Left renal cortex interstitium (tissue), 4 donors: ENCODE measurements at places on chromosomes 13 and 19. TPM values are rescaled to one million over a fixed set of nuclear protein-coding genes. Genes with fewer than 3 reads are reported as not detected.

The CYSLTR2 gene
- 0.31 TPM for polyA plus RNA-seq

GRCh38 chr13:30577401-30577852 lies 40.3 kb upstream of the USPL1 start:
- DNase-seq, result no peak

The CEACAM8 gene
- not detected for polyA plus RNA-seq

- DNase-seq, result no peak
These were observed 25.7 kb downstream of the CRYL1 start for GRCh38 chr13:20499986-20500385.

DNA sequence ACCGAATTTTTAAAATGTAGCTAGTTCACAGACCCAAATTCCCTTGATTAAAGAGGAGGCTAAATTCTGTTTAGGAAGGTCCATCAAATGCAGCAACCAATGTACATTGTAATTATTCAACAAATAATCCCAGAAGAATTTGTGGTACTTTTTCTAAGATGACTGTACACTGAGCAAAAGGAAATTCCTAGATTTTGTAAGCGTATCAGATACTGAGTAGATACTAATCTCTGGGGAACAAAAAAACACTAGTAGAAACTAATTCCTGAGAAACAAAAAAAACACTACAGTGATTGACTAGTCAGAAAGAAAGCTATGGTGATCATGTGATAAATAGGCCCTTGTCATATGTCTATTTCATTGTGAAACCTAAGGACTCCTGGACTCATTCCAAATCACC lies 246.1 kb downstream of the PCDH17 start:
- no peak for DNase-seq

- no peak for DNase-seq
These were observed 766 bp downstream of the SBNO2 start for GRCh38 chr19:1173159-1173844.

The ADAT3 gene
- 3.5 TPM for polyA plus RNA-seq

The LGALS7B gene
- 1.4 TPM for polyA plus RNA-seq

- DNase-seq, result no peak
These were observed 42.7 kb downstream of the BRD4 start for GRCh38 chr19:15289673-15290072.

The POU2F2 gene
- 0.90 TPM for polyA plus RNA-seq

The OR10H3 gene
- not detected for polyA plus RNA-seq

DNA sequence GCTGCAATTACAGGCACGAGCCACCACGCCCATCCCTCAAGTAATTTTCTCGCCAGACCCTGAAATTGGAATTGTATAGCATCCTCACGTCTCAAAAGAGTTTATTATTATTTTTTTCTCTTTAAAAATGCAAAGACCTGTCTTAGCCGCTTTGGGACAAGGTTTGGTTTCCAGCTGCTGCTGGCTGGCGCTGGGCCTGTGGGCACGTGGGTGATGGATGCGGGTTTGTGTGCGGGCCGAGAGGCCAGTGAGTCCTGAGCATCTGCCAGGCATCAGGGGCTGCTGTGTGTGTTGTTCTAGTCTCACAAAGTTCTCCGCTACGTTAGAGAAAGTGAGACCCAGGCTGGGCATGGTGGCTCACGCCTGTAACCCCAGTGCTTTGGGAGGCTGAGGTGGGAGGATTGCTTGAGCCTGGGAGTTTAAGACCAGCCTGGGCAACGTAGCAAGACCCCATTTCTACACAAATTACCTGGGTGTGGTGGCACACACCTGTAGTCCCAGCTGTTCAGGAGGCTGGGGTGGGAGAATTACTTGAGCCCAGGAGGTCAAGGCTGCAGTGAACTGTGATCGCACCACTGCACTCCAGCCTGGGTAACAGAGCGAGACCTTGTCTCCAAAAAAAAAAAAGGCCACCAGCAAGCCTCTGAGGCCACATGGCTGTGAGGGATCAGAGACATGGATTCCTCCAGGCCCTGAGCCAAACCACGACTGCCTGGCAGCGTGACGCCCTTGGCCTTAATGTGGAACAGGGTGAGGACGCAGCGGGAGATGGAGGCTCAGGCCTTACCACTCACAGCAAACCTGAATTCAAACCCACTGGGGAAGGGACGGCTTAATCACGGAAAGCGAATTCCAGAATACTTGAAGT lies 4.7 kb upstream of the TMPRSS9 start:
- DNase-seq, result no peak

The GGN gene
- polyA plus RNA-seq, result 0.79 TPM

DNA sequence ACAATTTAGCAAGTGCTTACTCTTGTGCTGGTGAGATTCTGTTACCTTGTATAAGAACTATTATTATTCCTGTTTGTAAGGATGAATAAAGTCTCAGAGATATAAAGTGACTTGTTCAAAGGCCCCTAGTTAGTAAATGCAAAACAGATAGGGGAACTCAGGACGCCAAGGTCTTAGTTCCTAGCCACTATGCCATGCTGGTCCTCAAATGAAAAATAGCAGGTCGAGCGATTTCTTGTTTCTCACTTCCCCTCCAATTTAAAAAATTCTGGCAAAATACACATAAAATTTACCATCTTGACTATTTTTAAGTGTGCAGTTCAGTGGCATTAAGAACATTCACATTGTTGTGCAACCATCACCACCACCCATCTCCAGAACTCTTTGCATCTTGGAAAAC lies 1.1 kb downstream of the TECR start:
- DNase-seq, result no peak

- no peak for DNase-seq
These were observed 21.7 kb downstream of the UBE2L5 start for GRCh38 chr13:30443957-30444404.

The IFI30 gene
- 14.8 TPM for polyA plus RNA-seq

DNA sequence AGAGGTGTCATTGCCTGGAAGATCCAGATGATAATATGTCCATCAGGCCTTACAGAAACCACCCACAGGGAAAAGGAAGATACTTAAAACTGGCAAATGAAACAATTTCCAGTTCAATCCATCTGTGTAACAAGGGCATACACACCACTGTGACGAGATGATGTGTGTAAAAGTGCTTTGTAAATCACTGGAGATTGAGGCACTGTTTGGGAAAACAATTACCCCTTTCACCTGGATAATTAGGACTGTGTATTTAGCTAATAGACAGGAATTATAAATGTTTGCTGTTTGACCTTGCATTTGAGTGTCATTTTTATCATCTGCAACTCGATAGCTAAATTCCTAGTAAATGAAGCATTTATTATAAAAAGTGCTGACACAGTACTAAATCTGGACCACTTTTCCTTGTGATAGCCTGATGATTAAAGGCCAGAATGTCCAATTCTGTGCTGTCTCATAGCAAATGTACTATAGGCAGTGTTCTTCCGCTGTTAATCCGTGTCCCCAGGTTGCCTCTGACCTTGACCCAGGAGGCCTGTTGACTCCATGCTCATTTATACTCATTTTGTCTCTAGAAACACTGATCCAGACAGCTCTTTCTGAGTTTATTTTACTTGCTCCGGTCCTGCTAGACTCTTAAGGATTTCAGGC lies 105.8 kb downstream of the LACC1 start:
- no peak for DNase-seq

GRCh38 chr13:86591862-86592261 lies 792.6 kb upstream of the SLITRK6 start:
- no peak for DNase-seq

DNA sequence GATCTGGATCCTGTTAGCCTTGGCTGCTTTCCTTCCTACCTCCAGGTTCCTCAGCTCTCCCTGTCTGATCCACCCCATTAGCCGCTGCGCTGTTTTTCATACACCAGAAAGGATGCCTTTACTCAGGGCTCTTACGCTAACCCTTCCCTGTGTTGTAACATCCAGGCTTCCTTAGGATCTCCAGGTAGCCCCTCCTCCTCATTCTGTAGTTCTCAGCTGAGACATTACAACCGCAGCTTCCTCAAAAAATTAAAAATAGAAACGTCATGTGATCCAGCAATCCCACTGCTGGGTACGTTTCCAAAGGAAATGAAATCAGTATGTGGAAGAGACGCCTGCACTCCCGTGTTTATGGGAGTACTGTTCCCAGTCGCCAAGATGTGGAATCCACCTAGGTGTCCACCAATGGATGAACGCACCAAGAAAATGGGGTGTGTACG lies 18.4 kb upstream of the MYADM start:
- DNase-seq, result no peak

The ANGPTL4 gene
- polyA plus RNA-seq, result 1.9 TPM

DNA sequence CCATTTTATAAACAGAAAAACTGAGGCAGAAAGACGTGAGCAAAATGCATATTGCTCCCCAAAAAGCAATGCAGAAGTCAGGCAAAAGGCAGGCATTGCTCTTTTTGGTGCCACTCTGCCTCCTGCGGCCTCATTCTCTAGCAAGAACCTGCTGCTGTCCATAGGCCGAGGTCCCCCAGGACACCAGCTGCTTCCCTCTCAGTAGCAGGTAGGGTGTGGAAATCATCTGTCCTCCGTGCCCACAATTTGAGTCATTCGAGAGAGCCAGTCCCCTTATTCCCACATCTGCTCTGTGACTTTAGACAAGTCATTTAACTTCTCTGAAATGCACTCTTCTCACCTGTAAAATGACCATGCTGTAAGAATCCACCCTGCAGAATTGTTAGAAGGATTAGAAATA lies 50.0 kb downstream of the TNFRSF19 start:
- no peak for DNase-seq

DNA sequence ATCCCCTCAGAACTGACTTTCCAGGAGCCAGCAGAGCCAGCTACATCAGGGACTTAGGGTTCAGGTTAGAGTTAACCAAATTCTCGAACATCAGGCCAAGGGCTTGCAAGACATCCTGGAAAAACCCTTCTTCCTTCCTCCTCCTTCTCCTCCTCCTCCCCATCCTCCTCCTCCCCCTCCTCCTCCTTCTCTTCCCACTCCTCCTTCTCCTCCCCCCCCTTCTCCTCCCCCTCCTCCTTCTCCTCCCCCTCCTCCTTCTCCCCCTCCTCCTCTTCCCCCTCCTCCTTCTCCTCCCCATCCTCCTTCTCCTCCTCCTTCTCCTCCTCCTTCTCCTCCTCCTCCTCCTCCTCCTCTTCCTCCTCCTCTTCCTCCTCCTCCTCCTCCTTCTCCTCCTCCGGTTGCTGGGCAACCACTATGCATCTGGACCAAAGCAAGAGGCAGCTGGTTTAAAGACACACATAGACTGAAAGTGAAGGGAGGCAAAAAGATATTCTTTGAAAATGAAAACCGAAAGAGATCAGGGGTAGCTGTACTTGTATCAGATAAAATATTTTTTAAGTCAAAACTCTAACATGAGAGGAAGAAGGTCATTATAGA lies 5.9 kb upstream of the CCL25 start:
- no peak for DNase-seq

The U2AF2 gene
- polyA plus RNA-seq, result 207 TPM

DNA sequence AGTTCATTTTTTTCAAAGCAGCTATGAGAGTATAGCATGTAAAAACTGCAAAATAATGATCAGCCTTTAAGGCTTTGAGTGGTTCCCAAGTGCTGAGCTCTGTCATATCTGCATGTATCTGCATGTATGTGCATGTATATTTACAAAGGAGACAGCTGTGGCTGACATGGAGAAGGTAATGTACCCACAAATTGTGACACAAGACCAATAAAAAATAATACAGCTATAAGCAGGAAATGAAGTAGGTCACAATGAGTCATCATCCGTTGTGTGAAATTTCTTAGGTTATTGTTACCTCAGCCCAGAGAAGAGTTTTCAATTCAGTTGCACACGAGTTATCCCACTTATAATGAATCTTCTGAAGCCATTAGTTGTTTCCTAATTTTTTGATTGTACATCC lies 60.9 kb upstream of the MED4 start:
- no peak for DNase-seq

The CPB2 gene
- polyA plus RNA-seq, result 0.16 TPM

GRCh38 chr13:21395953-21396352 lies 63.1 kb downstream of the ZDHHC20 start:
- DNase-seq, result no peak

DNA sequence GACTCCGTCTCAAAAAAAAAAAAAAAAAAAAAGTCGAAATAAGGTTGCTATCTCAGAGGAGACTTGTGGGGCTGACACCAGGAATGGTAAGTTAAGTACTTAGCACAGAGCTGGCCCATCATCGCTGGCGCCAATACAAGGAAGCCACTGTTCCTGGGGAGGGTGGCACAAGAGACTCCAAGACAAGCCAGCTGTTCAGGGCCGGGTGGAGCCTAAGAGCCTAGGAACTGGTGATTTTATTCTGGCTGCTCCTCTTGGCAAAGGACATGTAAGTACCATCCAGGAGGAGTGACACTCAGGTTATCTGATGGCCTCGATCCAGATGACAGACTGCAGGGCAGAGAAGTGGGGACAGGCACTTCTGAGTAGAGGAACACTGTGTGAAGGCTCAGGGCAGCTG lies 3.8 kb downstream of the ELOF1 start:
- DNase-seq, result no peak

- DNase-seq, result no peak
These were observed 7.4 kb downstream of the SIGLEC8 start for GRCh38 chr19:51450730-51451307.

GRCh38 chr13:49627831-49628652 lies at the start of gene ARL11:
Gene ARL11, plus strand, starts transcription at chr13:49628507. Its CDS starts 1,941 bp downstream, at chr13:49630448.
- DNase-seq, result no peak

- no peak for DNase-seq
These were observed 727 bp downstream of the CD37 start for GRCh38 chr19:49335784-49336481.

GRCh38 chr13:36420437-36420891 lies 11.8 kb upstream of the CCNA1 start:
- DNase-seq, result no peak

DNA sequence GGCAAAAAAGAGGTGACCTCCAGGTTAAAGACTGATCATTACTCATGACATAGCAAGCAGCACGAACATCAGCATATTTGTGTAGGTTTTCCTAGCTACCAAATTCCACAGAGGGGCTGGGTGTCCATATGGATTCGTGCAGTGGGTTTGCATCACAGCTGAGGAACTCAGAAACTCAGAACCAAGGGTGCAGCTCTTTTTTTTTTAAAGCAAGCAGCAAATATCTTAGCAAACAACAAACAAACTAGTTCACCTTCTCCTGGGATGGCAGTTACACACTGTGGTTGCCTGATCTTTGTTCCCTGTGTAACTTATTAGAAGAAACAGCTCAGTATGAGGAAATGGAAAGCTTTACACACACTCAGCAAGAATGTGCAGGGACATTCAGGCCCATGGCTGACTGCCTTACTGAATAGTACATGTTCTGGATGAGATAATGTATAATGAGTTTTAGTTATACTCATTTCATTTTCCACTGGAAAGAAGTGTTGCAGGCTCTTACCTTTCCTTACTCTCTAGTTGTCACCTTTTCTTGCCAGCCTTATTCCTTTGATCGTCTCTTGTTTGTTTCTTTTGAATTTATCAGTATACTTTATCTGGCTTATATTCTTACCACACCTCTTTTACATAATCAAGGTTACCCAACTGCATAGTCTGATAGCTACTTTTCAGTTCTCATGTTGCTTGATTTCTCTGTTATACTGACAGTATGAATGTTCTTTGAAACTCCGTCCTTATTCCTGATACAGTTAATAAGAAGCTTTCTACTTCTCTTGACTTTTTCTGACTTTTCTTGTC lies 4.3 kb downstream of the NDFIP2 start:
- no peak for DNase-seq

GRCh38 chr19:45075301-45076028 lies 813 bp downstream of the ZNF296 start:
- no peak for DNase-seq

- DNase-seq, result no peak
These were observed 9.1 kb upstream of the C19orf12 start for GRCh38 chr19:29724102-29724641.

GRCh38 chr13:28754698-28755545 lies 36.2 kb upstream of the SLC46A3 start:
- DNase-seq, result peak; percentile 10

GRCh38 chr13:68145852-68146251 lies 915.7 kb upstream of the PCDH9 start:
- DNase-seq, result no peak

The SMAD9 gene
- polyA plus RNA-seq, result 29.7 TPM
